ENCODE measurements at places on chromosomes 2 and 18.

- DNase-seq, result no peak
These were observed 23.9 kb downstream of the SPTBN1 start for GRCh38 chr2:54480025-54480424.

GRCh38 chr2:26668856-26669750 lies 23.4 kb upstream of the KCNK3 start:
- no peak for DNase-seq

GRCh38 chr18:32317651-32318050 lies 127.8 kb downstream of the MEP1B start:
- no peak for DNase-seq

DNA sequence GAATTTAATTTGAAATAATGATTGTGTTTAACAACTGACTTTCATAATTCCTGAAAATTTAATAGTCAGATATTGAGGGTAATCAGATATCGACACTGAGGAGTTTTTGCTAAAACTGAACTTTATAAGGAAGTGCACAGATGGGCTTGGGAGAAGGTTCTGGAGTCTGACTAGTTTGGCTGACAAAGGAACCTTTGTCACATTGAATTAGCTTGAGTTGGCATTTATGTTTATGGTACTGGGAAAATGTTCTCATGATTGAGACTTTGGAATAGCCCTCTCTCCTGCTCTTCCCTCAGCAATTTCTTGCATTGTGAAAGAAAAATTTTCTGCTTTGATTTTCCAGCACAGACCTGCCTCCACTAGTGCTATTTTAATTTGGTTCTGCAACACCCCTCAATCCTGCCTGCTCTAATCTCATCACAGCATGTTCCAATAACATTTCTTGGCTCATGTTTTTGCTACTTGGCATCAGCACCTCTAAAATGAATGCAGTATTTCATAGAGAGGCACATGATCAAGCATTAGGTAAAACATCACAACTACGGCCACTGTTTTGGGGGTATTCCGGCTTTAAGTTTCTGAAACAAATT lies 133.9 kb upstream of the FSHR start:
- no peak for DNase-seq

DNA sequence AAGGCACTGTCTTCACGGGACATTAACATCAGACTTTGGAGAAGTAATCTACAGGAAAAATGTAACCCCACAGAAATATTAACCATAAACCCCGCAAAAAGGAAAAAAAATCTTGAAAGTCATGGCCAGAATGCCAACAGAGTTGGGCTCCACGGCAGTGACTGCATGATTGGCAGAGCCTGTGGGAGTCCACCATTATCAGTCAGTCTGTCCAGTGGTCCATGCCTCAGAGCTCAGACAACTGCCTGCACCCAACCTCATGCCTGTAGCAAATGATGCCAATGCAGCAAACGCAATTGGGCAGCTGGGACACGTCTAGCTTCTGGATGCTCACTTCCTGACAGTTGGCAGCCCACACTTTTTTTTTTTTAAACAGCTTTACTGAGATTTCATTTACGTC lies 5.1 kb upstream of the PPIG start:
- DNase-seq, result no peak

- no peak for DNase-seq
These were observed 88.1 kb upstream of the SLC8A1 start for GRCh38 chr2:40540026-40540425.

DNA sequence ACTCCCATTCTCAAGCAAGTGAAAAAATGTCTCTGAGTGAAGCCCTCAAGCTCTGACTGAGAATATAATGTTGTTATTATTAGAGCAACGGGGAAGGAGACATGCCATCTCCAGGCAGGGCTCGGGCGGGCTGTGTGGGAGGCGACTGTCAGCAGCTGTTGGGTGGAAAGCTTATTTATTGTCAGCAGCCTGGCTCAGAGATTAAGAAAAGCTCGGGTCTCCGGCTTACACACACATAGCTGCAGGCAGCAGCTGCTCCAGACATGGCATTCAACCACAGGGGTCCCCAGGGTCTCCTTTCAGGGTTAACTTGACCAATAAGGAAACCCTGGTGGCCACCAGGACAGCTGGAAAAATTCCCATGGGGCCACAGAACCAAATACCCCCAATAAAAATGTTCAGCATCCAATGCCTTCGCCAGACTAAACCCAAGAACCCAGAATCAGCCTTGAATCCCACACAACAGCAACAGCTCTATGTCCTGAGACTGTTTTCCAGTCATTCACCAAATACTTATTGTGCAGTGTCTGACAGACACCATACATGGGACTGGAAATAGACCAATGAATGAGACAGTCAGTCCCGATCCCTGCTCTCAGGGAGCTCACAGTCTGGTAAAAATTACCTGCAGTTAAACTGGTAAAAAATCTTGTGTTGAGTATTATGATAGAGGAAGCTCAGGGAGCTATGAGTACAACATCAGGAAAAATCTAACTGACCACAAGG lies 70.5 kb upstream of the RTN4 start:
- DNase-seq, result no peak

DNA sequence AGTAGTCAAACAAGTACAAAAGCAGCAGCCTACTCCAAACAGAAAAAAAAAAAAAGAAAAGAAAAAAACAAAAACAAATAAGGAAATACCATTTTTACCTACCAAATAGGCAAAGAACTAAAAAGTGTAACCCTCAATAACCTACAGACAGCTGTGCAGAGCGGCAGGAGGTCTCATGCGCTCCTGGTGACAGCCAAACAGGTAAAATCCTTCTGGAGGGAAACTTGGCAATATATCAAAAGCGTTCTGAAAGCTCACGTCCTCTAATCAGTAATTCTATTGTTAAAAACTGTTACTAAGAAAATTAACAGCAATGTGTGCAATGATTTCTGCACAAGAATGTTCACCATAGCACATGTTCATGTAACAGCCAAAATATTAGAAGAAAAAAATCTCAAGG lies 105.6 kb downstream of the AFF3 start:
- no peak for DNase-seq

GRCh38 chr2:214558341-214558740 lies 147.5 kb downstream of the VWC2L start:
- no peak for DNase-seq

DNA sequence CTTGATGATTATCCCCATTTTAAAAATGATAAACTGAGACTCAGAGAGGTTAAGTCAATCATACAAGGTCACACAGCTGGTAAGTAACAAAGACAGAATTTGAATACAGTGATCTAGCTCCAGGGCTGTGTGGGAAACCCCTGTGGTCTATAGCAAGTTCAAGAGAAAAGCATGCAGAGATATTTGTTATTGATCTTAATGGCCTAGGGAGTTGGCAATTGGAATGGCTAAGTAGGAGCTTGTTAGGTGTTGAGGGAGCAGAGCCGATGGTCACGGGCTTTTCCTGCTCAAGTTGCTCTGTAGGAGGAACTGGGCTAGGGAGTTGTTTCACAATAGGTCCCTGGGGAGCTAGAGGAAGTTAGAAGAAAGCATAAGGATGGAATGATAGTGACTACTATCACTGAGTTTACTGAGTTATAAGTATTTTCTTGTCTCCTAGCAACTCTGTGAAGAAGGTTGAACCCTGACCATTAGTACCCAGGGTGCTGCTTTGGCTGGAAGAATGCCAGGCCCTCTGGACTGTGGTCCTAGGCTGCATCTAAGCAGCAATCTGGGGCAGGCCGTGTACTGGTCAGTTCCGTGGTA lies 30.0 kb downstream of the RNF125 start:
- DNase-seq, result peak; percentile 35

GRCh38 chr2:202178346-202178958 lies 59.9 kb downstream of the SUMO1 start:
- DNase-seq, result peak; percentile 73

- DNase-seq, result no peak
These were observed 2.7 kb downstream of the COPS9 start for GRCh38 chr2:240133401-240133800.

DNA sequence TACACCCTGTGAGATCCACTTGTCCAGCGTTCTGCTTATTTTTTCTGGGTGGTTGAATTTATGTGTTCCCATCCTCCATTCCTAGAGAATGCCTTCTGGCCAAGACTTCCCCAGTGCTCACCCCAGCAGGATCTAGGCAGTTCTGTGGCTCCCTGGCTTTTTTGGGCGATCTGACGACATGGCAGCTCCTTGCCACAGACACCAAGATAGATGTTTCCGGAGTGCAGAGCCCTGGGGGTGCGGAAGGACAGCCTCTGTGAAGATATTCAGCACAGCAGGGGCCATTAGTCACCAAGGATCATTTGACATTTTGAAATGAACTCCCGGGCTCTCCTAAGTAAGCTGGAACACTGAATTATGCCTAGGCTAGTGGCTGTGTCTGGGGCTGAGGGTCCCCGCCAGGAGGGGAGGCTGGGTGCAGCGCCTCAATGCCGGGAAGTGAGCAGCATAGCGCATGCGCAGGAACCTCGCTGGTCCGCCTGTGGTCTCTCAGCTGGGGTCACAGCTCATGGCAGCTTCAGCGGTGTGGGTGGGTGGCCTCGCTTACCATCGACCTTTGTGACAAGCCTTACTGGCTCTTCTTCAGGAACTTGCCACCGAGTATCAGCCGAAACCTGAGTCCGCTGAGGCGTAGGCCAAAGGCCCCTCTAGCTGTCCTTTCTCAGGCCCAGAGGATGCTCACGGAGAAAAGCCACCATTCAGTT lies 60.3 kb downstream of the MEX3C start:
- no peak for DNase-seq

GRCh38 chr2:230910546-230911177 lies 14.4 kb downstream of the GPR55 start:
- no peak for DNase-seq

GRCh38 chr18:37574113-37574512 lies 8.5 kb upstream of the CELF4 start:
- DNase-seq, result no peak

DNA sequence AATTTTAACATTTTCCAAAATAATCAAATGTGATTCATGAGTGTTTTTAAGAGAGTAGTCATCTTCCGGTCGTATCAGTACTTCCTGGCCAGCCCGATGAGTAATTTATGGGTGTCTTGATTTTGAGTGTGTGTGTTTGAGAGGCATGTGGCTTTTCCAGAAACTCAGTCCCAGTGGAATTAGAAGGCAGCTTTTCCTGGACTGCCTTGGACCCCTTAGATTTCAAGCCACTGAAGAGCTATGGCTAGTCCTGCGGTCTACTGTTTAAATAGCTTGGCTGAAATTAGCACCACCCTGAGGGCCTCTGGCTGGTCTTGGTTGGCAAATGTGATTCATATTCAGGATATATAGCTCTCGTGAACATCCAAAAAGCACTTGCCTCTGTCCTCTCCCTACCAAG lies 59.4 kb downstream of the HK2 start:
- no peak for DNase-seq

- DNase-seq, result no peak
These were observed 523.2 kb downstream of the TNS1 start for GRCh38 chr2:217479566-217479965.

DNA sequence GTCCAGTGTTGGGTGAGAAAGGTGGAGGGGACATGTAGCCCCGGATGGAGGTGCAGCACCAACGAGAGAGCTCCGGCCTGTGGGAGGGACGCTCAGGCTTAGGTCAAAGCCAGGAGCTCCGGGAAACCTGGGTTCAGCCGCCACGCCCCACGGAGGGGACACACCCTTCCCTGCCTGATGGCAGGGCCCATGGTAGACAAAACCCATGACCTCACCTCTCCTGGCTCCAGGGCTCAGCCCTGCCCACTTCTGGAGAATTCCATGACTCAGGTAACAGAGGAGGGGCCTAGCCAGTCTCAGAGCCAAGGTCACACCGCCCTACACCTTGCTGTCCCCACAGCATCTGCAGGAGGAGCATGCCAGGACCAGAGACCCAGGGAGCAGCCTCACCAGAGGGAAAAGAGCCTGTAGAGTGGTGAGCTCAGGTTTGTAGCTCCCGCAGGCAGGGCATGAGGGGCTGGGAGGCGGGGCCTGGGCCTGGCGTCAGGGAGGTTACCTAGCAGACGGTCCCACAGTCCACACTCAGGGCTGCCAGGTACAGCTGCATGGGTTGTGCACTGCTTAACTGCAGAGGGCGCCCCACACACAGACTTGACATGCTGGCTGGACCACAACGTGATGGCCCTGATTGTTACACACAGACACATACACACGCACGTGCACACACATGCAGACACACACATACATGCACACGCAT lies 70.8 kb upstream of the SMAD7 start:
- peak; percentile 34 for DNase-seq

GRCh38 chr2:114222344-114222743 lies 220.1 kb upstream of the DPP10 start:
- no peak for DNase-seq

DNA sequence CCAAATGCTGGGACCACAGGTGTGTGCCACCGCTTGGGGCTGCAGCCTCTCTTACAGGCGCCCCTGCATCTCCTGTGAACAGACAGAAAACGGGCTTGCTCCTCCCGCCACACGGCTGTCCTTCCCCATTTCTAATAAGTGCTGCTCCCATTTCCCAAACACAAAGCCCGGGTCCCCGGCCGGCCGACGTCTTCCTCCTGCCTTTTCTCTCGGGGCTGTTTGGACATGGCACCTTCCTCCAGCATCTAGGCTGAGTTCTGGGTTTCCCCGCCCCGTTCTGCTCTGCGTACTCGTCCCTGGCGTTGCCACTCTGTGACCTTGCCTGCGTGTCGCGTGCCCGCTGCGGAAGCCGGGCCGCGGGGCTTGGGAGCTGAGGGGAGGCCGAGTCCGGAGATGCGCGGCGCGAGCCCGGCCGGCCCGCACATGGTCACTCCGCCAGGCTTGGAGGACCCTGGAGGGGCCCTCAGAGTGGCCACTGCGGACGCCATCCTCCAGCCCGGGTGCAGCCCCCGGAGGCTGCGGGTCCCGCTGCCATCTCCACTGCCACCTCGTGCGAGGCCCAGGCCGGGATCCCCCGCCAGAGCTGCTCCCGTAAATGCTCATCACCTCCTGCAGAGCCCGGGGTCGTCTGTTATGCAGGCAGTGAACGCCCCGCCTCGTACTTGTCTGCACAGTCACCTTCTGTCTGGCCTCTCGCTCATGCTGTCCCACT lies 26.3 kb downstream of the PRELID3A start:
- DNase-seq, result no peak

GRCh38 chr2:65030476-65031332 lies 25.5 kb upstream of the CEP68 start:
- no peak for DNase-seq

All from CD4-positive, alpha-beta T cell treated with Interleukin-17A for 1 hour (primary cell).